CD4-positive, alpha-beta T cell treated with Interferon gamma for 1 hour (primary cell): ENCODE measurements at places on chromosomes 16 and 17.
A peak's percentile ranks its signal among the peaks of the same experiment; 100 is the strongest.

- DNase-seq, result no peak
Observed at GRCh38 chr17:29591146-29591736, 1.7 kb upstream of the ANKRD13B start.

DNA sequence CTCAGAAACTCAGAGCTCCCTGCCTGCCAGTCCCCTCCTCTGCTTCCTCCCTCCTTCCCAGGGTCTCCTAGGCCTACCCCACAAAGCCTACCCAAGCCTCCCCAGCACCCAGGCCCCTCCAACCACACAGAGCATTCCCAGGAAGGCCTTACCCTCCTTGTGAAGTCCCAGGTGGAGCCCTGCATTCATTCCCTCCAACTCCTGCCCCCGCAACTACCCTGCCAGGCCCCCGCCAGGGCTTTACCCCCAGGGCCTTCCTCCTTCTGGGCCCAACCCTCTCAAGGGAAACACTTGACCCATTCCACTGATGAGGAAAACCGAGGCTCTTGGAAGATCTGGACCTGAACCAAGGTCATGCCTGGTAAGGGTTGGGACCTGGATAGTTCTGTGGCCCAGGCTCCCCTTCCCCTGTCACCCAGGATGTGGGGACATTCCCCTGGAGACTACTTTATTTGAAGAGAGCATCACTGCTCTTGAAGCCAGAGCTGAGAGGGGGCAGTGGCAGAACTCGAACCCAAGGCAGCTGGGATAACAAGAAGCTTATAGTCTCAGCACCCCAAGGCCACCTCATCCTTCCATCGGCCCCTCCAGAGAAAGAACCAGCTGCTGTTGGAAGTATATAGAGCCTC lies 12.5 kb downstream of the PLLP start:
- DNase-seq, result no peak

DNA sequence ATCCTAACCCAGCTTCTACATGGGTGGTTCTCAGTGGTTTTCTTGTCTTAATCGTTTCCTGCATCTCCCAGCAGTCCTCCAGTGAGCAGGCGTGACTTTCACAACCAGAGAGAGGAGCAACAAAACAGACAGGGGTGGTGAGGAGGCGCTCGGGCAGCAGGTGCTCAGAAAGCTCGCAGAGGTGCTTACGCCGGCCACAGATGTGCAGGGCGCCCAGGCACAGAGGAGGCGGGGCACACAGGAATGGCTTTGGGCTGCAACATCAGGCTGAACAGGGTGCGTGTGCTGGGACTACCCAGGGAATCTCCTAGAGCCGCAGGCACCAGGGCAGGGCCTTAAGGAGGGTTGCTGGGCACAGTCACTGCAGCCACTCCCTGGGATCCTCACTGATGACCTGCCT lies 32.6 kb downstream of the KLHDC4 start:
- no peak for DNase-seq

- no peak for DNase-seq
Observed at GRCh38 chr16:24771132-24771778, 41.8 kb downstream of the TNRC6A start.

GRCh38 chr17:75561927-75562603 lies 25.5 kb upstream of the MYO15B start:
- no peak for DNase-seq

DNA sequence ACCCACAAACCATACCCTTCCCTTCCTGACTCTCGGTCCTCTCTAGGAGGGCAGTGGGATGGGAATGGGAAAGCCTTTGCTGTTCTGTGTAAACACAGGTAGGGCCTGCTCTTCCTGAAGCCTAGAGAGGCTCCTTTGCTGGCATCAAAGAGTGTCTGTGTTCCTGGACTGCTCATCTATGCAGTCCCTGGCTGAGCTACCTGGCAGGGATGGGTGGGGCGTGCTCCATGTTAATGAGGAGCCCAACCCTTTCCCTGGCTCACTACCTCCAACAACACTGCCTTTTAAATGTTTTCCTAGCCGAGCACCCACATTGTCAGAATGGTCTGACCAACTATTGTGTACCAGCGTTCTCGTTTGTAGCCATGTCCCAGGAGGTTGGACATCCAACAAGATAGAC lies 26.6 kb upstream of the NAGLU start:
- DNase-seq, result no peak

DNA sequence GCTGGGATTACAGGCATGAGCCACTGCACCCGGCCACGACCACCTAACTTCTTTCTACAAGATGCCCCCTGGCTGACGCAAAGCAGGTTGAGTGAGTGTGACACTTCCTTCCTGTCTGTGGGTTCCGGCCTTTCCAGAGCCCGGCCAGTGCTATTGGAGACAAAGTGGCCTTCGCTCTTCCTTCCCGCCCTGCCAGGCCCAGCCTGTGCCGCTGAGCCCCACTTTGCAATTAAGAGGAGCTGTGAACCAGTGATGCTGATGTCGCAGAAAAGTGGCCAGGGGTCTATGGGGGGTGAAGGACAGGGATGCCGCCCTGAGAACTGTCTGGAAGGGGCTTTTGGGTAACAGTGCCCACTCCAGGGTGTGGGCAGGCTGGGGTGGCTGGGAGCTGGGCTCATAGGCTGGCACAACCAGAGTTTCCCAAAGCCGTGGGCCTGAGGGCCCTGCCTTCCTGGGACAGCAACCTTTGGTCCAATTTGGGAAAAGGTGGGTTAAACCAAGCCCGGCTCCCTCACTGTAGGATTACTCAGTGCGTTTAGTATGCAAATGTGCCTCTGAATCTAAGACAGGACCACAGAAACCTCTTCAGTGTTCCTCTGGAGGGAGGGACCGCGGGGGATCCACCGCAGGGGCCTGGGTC lies 174.9 kb downstream of the SEC14L1 start:
- DNase-seq, result no peak

- DNase-seq, result no peak
Observed at GRCh38 chr16:3583303-3584038, 6.3 kb upstream of the NLRC3 start.

DNA sequence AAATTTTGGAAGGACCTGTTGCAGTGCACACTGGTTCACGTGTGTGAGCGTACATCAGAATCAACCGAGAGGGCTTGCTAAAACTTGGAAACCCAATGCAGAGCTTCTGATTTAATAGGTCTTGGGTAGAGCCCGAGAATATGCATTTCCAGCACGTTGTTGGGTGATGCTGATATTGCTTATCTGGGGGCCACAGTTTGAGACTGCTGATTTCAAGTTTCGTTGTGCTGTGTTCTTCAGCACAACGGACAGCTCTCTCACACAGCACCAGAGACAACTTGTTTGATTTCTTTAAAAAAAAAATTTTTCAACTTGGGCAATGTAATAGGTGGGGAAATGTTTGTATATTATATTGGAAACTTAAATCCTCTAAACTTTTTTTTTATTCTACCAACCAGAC lies 9.4 kb downstream of the OR4D2 start:
- no peak for DNase-seq

- DNase-seq, result no peak
Observed at GRCh38 chr17:41403404-41404023, 6.1 kb upstream of the KRT31 start.

- DNase-seq, result no peak
Observed at GRCh38 chr16:89623511-89624261, 10.2 kb downstream of the DPEP1 start.

DNA sequence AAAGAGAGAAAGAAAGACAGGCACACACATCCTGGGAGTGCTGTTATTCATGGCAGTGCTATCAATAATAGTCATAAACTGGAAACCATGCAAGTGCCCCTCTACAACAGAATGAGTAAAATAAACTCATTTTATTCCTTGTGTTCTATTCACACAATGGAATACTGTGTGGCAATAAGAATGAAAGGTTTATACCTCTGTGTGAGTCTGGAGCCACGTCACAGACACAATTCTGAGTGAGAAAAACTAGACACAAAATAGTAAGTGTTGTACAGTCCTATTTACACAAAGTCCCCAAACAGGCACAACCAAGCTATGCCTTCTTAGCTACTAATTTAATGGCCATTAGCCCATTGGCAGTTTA lies 429.7 kb downstream of the SLC39A11 start:
- no peak for DNase-seq

DNA sequence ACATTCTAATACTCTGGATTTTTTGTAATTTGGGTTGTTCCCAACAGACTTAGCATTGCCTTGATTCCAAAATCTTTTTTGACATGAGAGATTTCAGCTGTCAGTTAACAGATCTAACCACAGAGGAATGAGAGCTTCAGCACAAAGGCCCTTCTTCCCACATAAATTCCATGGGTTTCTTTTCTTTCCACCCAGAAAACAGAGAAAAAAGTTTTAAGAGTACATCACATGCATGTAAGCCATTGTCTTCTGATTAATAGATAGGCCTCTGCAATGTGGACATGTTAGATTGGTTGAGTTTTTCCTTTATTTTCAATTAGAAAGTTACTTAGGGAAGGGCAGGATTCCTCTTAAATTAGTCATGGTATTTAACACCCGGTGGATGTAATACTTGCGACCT lies 939 bp downstream of the MYH8 start:
- no peak for DNase-seq

GRCh38 chr16:11619327-11619851 lies 32.7 kb upstream of the LITAF start:
- DNase-seq, result peak; percentile 72

DNA sequence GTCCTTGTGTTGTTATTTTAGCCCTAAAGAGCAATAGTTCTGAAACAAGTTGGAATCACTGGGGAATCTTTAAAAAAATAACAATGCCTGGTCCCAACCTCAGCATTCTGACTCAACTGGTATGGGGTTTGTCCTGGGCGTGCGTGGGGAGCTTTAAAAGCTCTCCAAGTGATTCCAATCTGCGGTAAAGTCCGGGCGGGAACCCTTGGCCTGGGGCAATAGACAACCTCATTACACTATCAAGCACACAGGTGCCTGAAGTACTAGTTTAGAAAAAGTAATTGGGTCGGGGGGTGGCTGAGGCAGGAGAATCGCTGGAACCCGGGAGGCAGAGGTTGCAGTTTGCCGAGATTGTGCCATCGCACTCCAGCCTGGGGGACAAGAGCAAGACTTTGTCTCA lies 4.4 kb downstream of the STX8 start:
- no peak for DNase-seq
